ENCODE measurements at places on chromosomes 2 and 18.
A peak's percentile ranks its signal among the peaks of the same experiment; 100 is the strongest.

- no peak for DNase-seq
Observed at GRCh38 chr2:20649976-20650375, 922 bp downstream of the HS1BP3 start.

DNA sequence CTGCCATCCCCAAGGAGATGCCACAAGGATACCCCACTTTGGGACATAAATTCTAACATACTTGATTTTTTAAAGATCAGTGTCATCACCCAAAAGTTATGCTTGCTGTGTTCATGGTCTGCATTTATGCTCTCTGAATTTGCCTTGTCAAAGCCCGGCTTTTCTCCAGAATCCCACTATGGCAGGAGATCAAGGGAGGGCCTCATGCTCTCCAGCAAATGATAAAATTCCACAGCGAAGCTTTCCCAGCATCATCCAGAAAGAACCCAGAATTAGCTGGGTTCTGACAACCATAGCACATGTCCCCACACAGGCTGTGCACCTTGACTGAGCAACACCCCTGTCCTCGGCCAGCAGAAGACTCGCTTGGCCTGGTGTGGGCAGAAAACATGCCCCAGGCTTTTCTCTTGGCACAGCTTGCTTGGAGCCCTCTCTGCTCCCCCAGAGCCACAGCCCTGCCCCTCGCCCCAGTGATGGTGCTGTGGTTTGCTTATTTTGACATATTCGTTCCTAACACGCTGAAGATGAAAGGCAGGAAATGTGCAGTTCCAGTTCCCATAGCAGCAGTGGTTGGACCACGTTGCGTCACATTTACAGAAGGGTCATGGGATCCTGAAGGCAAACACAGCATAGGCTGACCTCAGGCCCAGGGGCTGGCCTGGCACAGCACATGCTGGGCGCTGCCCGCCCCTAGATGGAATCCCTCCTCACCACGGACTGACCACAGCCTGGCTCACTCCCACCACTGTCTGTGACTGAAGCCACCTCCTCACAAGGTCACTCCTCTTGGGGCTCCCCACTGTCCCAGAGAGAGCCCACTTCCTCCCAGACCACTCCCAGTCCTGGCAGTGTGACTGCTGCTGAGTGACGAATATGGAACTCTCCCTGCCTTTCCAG, 14.1 kb upstream of the CHRNA1 start:
- DNase-seq = peak; percentile 97

DNA sequence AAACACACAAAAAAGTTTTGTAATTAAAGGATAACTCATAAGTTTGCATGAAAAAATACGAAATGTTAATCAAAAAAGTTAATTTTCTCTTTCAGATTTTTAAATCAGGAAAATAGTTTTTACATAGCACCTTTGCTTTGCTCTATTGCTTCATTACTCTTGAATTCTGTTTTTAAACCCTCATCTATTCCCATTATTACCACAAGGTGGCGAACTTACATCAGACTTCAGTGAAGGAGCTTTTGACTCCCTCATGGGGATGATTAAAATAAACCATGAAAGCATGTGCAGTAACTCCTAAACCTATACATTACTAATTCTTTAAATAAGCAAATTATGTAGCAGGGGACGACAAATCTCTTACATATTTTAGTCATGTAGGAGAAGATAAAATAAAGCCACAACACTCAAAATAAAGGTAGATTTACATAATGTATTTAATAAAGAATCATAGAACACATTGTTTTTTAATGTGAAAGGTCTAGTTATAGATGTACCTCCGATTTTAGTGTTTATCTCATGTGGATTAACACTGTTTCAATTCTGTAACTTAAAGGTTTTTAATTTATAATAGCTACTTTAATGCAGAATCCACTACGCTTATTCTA, 105.2 kb downstream of the NETO1 start:
- peak; percentile 70 for DNase-seq

DNA sequence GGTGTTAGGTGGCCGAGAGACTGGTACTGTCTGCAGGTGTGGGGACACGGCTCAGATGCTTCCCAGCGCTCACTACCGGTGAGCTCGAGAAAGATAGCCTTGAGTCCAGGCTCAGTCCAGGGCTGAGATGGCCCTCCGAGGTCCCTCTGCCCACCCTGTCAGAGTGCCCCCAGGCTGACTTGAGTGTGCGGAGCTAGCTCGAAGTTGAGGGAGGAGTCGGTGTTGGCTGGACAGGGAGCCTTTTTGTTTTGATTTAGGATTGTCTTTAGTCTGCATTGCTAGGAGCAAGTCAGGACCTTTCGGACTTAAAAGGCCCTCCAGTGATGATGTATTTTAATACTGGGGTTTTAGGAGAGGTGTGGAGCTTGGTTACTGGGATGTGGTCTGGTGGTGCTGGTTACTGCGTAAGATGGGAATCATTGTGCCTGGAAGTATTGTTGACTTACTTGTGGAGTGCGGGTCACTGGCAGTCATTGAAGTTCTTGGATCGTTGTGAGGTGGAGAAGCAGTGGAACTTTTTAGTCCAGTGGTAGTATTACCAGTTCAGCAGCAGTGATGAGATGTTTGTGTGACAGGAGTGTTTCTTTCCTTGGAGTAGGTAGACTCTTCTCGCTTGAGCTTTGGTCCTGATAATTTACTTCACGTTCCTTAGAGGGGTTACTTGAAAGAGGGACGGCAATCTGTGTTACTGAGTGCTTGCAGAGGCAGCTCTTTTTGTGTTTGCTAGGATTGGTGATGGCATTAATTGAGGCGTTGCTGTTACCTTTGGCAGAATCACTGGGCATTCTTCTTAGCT, 633 bp downstream of the KIAA1328 start:
- DNase-seq = no peak

DNA sequence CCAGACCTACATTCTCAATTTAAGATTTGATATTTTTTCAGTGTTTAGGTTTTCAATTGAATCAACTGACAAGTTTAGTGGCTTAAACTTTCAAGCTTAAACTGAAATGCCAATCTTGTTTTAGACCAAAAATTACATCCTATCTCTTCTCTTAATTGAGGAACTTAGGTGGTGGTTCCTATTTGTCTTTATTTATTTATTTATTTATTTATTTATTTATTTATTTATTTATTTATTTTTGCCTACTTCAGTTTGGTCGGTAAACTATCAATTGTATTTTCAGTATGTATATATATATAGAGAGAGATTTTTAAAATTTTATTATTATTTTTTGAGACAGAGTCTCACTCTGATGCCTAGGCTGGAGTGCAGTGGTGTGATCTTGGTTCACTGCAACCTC, 68.1 kb downstream of the NEDD4L start:
- no peak for DNase-seq

- no peak for DNase-seq
Observed at GRCh38 chr18:10723496-10723895, 197.7 kb downstream of the NAPG start.

GRCh38 chr2:197307933-197308521, 2.6 kb downstream of the ANKRD44 start:
- DNase-seq = no peak

- DNase-seq = peak; percentile 11
Observed at GRCh38 chr2:240532031-240532775, 25.6 kb downstream of the ANKMY1 start.

DNA sequence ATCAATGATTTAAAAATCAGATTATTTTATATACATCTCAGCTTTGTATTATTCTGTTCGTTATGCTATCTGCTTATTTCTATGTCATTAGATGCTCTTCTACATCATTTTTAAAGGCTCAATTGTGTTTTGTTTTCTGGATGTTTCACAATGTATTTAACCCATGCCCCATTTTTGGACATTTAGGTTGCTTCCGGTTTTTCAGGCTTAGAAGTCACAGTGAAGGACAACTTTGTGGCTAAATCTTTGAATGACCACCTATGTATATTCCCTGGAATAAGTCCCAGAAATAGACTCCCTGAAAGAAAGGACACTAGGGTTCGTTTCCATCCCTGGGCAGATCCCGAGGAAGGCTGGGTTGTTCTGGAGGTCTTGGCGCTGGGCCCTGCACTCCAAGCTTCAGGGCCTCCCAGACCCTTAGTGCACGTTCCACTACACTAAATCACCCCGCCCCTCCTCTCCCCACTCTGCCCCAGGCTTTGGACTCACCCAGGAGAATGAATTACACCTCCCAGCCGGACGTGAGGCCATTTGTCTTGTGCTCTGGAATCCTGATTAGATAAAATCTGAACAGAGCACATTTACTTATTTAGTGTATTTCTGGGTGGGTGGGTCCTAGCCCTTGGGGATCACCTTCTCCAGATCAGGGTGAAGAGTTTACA, 188.2 kb downstream of the ZFP36L2 start:
- DNase-seq = no peak

DNA sequence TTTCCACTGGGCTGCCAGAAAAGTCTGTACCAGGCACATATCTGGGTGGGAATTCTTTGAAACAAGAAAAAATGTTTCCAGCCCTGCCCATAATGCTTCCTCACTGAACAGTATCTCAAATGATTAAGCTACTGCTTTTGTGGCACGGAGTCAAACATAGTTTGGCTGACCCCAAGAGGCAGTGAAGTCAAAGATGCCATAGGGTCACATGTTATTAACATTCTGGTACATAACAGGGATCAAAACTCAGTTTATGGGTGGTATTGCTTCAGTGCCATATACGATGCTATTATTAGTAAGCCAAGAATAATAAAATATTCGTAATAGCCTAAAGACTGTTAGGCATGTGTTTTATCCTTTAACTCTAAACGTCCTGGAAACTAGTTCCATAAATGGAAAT, 112.4 kb downstream of the FEZ2 start:
- peak; percentile 62 for DNase-seq

- no peak for DNase-seq
Observed at GRCh38 chr2:191839918-191840804, 6.7 kb downstream of the CAVIN2 start.

DNA sequence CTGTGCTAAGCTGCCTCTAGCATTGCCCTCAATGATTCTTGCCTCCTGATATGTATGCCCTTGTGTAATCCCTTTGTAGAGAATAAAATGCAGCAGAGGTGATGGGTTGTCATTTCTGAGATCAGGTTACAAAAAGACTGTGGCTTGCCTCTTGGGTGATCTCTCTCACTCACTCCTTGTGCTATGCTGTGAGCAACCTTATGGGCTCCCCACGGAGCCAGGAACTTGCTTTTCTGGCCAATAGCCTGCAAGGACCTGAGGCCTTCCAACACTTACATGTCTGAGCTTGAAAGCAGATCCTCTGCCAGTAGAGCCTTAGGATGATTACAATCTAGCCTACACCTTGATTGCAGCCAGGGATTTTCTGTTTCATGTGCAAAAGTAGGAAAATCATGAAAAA, 123.1 kb upstream of the XIRP2 start:
- no peak for DNase-seq

DNA sequence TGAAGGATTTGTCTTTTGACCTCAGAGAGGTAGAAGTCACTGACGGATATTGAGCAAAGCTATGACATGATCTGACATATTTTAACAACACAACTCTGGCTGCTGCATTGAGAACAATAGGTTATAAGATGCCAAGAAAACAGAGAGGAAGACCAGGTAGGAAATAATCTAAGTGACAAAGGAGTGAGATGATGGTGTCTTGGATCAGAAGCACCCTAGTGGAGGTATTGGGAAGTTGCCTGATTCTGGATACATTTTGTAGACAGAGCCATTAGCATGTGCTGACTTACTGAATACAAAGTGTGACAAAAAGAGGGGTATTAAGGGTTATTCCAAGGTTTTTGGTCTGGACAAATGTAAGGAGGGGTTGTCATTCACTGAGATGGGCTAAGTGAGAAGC, 1438.1 kb downstream of the DPP10 start:
- no peak for DNase-seq

DNA sequence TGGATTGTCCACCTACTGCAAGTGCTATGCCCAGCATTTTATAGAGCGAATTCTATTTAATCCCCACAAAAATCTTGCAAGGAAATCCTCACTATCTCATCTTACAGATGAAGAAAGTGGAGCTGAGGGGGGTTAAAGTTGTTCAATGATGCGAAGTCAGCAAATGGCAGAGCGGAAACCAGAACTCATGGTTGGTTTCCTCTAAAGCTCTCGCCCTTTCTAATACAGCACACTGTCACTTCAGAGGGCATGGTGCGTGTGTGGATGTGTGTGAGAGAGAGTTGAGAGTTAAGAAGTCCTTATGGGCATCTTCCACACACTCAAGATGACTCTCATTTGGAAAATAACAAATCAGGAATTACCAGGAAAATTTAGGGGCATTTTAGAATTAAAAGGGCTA, 78.4 kb downstream of the TGFA start:
- no peak for DNase-seq

DNA sequence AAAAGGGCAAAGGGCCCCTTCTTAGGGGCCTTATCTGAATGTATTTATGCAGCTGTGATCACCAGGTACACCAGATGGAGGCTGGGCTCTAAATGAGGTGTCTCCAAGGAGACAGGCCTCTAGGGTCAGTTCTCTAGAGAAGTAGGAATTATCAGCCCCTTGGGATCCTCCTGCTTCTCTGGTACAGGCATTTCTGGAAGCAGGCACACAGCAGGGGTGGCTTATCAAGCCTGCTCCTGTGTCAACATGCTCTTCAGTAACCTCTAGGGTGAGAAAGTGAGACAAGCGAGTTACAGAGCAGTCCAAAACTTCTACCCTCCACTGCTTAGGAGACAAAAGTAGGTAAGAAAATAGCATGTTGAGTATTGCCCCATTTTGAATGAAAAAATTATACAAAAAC, 13.8 kb downstream of the TPGS2 start:
- DNase-seq = no peak

DNA sequence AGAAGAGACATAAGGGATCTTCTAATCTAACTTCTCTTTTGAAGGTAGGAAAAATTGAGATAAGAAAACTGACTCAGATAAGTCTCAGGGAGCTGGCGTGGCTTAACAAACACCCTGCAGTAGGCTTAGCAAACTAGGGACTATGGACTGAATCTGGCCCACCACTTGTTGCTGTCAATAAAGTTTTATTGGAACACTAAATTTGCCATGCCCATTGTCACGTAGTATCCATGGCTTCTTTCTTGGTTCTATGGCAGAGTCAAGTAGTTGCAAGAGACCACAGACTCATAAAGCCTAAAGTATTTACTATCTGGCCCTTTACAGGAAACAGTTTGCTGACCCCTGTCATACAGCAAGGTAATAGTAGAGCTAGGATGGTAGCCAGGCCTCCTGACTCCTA, 24.2 kb downstream of the KCNK3 start:
- DNase-seq = no peak

DNA sequence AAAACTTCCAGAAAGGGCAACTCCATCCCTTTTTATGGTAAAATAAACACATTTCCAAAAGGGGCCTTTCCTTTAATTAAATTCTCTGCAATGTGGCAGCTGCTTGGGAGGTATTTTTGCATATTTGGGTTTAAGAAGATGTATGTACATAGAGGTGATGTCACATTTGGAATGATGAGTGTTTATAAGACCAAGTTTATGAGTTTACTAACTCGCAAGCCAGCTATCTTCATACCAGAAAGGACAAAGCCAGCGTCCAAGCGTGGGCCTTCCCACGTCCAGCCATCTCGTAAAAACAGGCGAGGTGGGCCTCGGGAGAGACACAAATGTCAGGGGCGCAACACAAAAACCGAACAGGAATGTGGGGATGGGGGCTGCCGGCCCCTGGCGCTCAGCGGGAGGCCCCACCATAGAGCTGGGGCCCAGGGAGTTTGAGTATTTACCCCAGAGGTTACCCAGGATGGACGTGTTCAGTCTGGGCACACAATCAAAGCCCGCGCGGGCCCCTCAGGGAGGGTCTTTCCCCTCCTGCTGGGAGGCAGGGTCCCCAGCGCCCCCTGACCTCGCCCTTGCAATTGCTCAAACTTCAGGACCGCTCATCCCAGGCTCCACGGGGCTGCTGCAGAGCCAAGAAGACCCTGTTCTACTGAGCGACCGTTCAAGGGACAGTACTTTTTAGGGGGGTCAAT, 137.3 kb downstream of the TWIST2 start:
- no peak for DNase-seq

Data from myocyte (in vitro differentiated cells).